ENCODE measurements at places on chromosomes 7 and 10.

GRCh38 chr7:158432369-158433341 lies 155.0 kb downstream of the PTPRN2 start:
- DNase-seq, result no peak

DNA sequence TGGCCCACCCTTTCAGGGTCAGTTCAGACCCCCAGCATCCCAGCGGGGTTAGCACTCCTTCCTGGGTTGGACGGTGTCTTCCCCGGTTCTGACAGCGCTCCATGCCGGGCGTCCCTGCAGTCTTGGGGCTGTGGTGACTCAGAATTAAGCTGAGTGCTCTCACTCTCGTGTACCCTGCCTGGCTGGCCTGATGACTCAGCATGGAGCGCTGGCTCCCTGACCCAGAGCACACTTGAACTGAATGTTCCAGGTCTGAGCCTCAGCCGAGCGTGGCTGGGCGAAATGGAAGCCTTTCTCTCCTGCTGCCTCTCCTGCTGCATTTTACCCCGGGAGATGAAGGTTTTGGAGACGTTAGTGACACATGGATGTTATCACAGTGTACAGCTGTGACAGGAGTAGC lies 7.1 kb downstream of the BAG3 start:
- no peak for DNase-seq

GRCh38 chr7:98559958-98560357 lies 57.1 kb upstream of the NPTX2 start:
- peak; percentile 37 for DNase-seq

DNA sequence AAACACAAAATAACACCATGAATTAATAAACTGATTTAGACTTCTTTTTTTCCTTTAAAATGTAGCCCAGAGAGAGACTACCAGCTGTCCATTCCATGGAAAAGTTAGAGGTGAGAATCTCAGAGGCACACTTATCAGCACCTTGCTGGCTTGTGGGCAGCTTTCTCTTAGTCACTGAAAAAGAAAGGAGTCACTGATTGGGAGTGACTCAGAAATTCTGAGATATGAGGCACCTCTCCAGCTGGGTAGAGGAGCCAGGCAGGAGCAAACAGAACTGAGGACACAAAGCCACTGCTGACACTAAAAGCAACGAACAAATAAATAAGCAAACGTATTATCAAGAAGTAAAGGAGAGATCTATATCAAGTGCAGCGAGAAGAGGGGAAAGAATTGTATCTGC lies 310.6 kb downstream of the PARD3 start:
- no peak for DNase-seq

DNA sequence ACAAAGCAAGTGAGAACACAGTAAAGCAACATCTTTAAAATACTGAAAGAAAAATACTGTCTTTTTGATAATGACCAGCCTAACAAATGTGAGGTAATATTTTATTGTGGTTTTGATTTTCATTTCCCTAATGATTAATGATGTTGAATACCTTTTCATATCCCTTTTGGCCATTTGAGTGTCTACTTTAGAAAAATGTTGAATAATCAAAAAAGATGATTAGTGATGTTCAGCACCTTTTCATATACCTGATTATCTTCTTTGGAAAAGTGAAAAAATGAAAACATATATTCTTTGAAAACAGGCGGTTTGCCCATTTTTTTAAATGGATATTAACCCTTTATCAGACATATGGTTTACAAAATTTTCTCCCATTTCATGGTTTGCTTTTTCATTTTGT lies 32.2 kb upstream of the EPHB6 start:
- DNase-seq, result no peak
